ENCODE measurements at places on chromosomes 7 and 10. TPM values are rescaled to one million over a fixed set of nuclear protein-coding genes. Genes with fewer than 3 reads are reported as not detected.

DNA sequence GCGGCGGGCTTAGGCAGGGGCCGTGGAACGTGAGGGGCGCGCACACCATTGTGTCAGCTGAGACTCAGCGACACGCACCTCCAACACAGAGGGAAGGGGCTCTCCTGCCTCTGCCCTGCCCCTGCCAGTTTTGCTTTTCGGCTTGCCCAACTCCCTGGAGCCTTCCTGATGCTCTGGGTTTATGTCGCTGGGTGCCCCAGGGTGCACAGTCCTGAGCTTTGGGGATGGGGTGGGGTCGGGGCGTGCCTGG lies 13.3 kb downstream of the TMEM120A start:
- DNase-seq, result no peak

GRCh38 chr7:47239931-47240421 lies 341.9 kb downstream of the TNS3 start:
- DNase-seq, result peak; percentile 36

- peak; percentile 92 for DNase-seq
Measured at GRCh38 chr10:28984431-28984830, 304.4 kb upstream of the LYZL1 start.

GRCh38 chr10:6543431-6544005 lies 36.6 kb downstream of the PRKCQ start:
- no peak for DNase-seq

GRCh38 chr10:77574438-77574837 lies 63.2 kb downstream of the KCNMA1 start:
- DNase-seq, result no peak

- no peak for DNase-seq
Measured at GRCh38 chr7:71507680-71508602, 376.0 kb downstream of the GALNT17 start.

GRCh38 chr7:26648554-26648953 lies 215.8 kb downstream of the SKAP2 start:
- DNase-seq, result peak; percentile 90

GRCh38 chr7:16060502-16060901 lies 360.8 kb downstream of the CRPPA start:
- no peak for DNase-seq

GRCh38 chr7:133795068-133795665 lies 332.0 kb upstream of the LRGUK start:
- peak; percentile 32 for DNase-seq

- DNase-seq, result peak; percentile 98
Measured at GRCh38 chr7:67302113-67303039, 305.7 kb downstream of the TYW1 start.

GRCh38 chr7:137302081-137302480 lies 41.5 kb downstream of the PTN start:
- peak; percentile 1 for DNase-seq

DNA sequence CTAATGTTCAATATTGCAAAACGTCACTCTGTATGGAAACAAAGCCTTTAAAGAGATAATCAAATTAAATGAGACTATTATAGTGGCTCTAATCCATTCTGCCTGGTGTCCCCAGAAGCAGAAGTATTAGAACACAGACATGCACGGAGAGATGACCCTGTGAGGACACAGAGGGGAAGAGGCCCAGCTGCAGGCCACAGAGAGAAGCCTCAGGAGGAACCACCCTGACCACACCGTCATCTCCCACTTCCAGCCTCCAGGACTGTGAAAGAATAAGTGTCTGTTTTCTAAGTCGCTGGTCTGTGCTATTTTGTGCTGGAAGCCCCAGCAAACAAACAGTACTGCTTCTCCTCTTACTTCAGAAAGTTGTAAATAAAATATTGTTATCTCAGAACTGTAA lies 283.5 kb upstream of the ADARB2 start:
- DNase-seq, result no peak

Gene NUDT13
- total RNA-seq, result 1.7 TPM
